ENCODE measurements at places on chromosomes 2 and 18.

DNA sequence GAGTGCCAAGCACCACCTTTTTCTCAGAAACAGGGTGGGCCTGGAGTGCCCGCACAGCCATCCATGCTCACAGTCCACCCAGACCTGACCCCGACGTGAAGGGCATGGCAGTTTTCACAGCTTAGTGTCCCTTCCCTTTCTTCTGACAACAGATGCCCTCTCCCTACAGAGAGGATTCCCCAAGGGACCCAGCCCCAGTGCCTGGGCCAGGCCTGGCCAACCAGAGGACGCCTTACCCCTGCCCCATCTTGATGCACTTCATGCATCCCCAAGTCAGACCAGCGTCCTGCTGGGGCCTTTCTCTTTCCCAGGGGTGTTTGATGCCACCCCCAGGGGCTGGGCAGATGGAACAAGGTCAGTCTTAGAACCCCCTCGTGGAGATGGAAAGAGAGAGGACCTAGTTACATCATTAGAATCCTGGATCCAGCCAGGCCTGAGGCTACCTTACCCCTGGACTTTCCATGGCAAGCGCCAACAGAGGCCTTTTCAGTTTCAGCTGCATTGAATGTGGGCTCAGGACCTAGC is 3.8 kb downstream of the ANKMY1 start:
- DNase-seq, result no peak

- DNase-seq, result no peak
Measured at GRCh38 chr18:56413862-56414261, 224.5 kb downstream of the TXNL1 start.

DNA sequence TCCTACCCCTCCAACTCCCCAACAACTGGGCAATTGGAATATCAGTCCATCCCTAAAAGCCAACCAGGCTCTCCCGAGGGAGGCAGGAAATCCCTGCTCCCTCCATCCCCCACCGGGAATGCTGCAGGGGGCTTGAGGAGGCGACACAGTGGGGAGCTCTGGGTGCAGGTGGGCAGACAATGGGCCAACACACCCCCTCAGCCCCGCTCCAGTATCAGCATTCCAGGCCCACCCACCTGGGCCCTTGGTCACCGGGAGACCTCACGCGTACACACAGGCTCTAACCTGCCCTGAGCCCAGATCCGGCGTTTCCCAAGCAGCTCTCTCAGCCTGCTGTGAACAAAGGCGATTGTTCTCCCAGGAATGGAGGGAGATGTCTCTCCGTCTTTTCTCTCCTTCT is 37.6 kb upstream of the FZD7 start:
- no peak for DNase-seq

GRCh38 chr2:429575-430254 is 141.8 kb upstream of the ALKAL2 start:
- no peak for DNase-seq

- no peak for DNase-seq
Measured at GRCh38 chr2:107303964-107304363, 418.0 kb upstream of the ST6GAL2 start.

All from stimulated activated CD4-positive, alpha-beta T cell treated with anti-CD3 and anti-CD28 coated beads, Interleukin-1b, Interleukin-23, amount 100 ng/mL, for 1 hour (primary cell).